ENCODE measurements at places on chromosomes 16 and 17.

- no peak for DNase-seq
These were observed 47.0 kb upstream of the FBXO47 start for GRCh38 chr17:39014044-39014794.

DNA sequence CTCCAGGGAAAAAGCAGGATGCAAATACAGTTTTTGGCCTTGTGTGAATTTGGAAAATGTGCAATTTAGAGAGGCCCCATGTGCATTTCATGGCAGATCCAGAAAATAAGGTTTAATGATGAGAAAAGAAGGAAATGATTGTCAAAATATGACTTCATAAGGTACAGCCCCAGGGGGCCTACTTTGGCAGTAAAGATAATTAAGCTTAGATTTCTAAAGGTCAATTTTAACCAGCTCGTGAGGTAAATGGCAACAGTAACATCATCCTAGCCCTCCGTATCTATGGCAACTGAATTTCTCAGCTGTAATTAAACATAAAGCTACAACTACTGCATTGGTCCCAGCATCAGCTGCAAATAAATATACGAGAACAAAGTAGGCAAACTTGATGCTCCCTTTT is 30.0 kb upstream of the PRSS54 start:
- DNase-seq: no peak

GRCh38 chr17:58968426-58969061 is 138.1 kb downstream of the TRIM37 start:
- DNase-seq: no peak

DNA sequence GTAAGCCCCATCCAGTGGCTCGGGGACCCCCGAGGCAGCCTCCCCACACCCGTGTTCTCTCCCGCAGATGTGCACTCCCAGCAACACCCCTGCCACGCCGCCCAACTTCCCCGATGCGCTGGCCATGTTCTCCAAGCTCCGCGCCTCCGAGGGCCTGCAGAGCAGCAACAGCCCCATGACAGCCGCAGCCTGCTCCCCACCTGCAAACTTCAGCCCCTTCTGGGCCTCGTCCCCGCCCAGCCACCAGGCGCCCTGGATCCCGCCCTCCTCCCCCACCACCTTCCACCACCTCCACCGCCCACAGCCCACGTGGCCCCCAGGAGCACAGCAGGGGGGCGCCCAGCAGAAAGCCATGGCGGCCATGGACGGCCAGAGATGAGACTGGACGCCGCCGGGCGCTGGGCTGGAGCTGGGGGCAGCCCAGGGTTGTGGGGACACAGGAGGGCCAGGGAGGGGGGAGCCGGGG is 5.0 kb downstream of the UBALD2 start:
- no peak for DNase-seq
